ENCODE measurements at places on chromosomes 12 and 14.

DNA sequence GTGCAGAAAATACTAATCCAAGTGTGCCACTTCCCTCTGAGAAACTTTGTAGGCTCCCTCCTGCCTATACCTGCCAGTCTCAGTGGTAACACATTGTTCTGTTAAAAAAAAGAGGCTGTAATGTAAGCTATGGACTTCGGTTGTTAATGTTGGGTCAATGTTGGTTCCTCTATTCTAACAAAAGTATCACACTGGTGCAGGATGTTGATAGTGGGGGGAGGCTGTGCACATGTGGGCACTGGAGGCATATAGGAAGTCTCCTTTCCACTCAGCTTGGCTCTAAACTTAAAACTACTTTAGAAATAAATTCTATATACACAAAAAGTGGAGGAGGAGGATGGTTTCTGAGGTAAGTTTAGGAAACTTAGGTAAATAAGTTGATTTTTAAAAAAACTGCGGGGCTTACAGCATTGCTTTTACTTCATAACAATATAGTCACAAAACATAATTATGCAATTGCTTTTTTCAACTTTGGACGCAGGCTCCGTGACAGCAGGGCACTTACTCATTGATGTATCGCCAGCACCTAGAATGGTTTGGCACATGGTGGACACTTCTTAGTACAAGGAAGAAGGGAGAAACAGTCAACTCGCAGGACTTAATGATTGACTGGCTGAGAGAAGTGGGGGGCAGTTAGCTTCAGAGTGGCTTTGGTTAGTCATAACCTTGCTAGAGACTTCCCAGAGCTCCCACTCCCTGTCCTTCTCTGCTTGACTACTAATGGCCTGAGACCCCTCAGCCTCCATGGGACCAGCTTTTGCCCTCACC lies 7.9 kb upstream of the NYNRIN start:
- H3K4me3 ChIP-seq = no peak overlapping the region
- no peaks in the 10 kb centered on the region for H3K4me1 ChIP-seq
- H3K36me3 ChIP-seq = no peaks in the 10 kb centered on the region
- no peak for DNase-seq
- no peak overlapping the region for H3K27ac ChIP-seq
- no peaks in the 10 kb centered on the region for H3K27me3 ChIP-seq

DNA sequence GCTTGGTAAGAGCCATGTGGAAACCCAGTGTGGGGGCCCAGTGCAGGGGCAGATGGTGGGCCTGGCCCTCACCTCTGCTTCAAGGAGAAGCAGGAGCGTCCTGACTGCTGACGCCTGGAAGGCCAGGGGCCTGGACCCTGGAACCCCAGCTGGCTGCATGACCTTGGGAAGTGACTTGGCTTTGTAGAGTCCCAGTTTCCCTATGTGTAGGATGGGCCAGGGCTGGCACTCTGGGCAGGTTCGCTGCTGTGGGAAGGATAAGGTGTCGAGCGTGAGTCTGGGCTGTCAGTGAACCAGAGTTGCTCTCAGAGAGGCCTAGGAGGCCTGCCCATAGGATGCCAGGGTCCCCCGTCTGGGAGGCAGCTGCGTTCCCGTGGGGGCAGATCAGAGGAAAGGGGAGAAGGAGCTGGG lies 43.2 kb downstream of the TRAFD1 start:
- H3K36me3 ChIP-seq = peaks cover 2% of the 10 kb centered on the region
- no peak overlapping the region for H3K4me3 ChIP-seq
- H3K27me3 ChIP-seq = no peaks in the 10 kb centered on the region
- H3K27ac ChIP-seq = no peak overlapping the region
- no peaks in the 10 kb centered on the region for H3K4me1 ChIP-seq

GRCh38 chr14:96805956-96806355 lies 8.8 kb downstream of the VRK1 start:
- no peaks in the 10 kb centered on the region for H3K27me3 ChIP-seq
- DNase-seq = peak; percentile 60
- peak overlapping the region; percentile 22 for H3K27ac ChIP-seq
- H3K4me1 ChIP-seq = no peaks in the 10 kb centered on the region
- H3K4me3 ChIP-seq = no peak overlapping the region

DNA sequence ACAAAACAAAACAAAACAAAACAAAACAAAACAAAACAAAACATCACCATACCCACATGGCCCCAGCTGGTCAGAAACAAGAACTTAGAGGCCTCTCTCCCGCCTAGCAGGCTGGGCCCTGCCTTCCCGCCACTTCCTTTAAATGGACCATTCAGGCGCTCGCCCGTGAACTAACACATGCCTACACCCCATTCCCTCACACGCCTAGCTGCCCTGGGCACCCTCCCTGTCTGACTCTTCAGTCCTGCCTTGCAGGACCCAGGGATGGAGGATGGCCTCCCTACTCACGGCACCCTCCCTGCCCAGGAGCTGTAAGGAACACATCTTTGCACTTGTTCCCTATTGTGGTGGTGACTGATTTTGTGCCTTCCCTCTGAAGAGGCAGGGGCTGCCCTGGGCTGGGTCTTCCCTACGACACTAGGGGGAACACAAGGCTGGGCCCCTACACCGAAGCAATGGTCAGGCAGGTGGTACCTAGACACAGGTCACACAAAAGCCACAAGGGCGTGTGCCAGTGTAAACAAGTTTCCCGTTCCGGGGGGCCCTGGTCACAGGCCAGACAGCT lies 21.5 kb downstream of the P2RX2 start:
- no peaks in the 10 kb centered on the region for H3K27me3 ChIP-seq
- no peak overlapping the region for H3K4me3 ChIP-seq
- no peaks in the 10 kb centered on the region for H3K36me3 ChIP-seq
- DNase-seq = no peak
- no peak overlapping the region for H3K27ac ChIP-seq
- no peaks in the 10 kb centered on the region for H3K4me1 ChIP-seq

- H3K27ac ChIP-seq = peak overlapping the region; percentile 86
- peaks cover 47% of the 10 kb centered on the region for H3K4me1 ChIP-seq
- no peaks in the 10 kb centered on the region for H3K36me3 ChIP-seq
- no peak overlapping the region for H3K4me3 ChIP-seq
- no peak for DNase-seq
Observed at GRCh38 chr12:45231515-45232145, 15.7 kb downstream of the ANO6 start.

- H3K27ac ChIP-seq = no peak overlapping the region
- H3K4me3 ChIP-seq = no peak overlapping the region
- no peaks in the 10 kb centered on the region for H3K36me3 ChIP-seq
- no peak for DNase-seq
- H3K4me1 ChIP-seq = no peaks in the 10 kb centered on the region
- H3K27me3 ChIP-seq = no peaks in the 10 kb centered on the region
Observed at GRCh38 chr12:132071830-132072384, 72.2 kb downstream of the DDX51 start.

DNA sequence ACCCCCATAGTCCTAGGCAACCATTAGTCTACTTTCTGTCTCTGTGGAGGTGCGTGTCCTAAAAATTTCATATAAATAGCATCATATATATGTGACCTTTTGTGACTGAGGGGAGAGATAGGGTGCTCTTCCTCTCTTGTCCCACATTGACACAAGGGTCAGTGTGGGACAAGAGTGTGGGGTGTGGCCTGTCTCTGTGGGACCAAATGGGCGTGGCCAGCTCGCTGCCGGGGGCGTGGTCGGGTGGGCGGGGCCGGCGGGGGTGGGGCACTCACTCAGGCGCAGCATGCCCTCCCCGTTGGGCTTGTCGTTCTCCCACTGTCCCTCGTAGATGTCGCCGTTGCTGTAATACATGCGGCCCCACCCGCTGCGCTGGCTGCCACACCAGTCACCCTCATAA lies 15.5 kb downstream of the MORN3 start:
- H3K4me1 ChIP-seq = no peaks in the 10 kb centered on the region
- DNase-seq = no peak
- no peak overlapping the region for H3K4me3 ChIP-seq

DNA sequence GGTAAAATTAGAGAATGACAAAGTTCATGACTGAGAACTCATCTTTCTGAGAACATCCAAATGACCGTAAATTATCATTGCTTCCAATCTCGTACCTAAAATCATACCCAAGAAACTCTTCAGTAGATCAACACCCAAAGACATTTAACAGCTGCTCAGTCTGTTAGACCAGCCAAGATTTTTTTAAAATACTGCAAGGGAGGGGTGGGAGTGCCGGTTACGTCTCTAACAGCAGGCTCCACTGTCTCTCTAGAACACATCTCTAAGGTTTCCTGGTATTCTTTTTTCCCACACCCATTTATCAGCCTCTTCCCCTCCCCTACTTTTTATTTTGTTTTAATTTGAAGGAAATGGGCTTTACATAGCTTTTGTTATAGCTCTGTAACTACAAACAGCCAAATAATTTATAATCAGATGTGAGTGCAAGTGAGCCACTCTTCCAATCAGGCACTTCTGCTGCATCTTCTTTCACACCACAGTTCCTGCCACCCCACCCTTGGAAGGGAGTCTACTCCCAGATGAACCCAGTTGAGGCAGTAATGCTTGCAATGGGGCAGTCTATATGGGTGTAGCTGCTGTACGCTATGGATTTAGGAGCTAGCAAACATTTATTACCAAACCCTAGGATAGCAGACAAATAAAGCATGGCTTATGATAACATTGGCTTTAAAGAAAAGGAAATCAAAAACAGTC lies 21.9 kb downstream of the PTPRB start:
- no peak overlapping the region for H3K4me3 ChIP-seq
- H3K27ac ChIP-seq = no peak overlapping the region
- H3K4me1 ChIP-seq = no peaks in the 10 kb centered on the region
- DNase-seq = no peak
- H3K27me3 ChIP-seq = peaks cover 5% of the 10 kb centered on the region
- no peaks in the 10 kb centered on the region for H3K36me3 ChIP-seq

GRCh38 chr12:93836620-93837260 lies 159.6 kb downstream of the CRADD start:
- no peak overlapping the region for H3K4me3 ChIP-seq
- DNase-seq = no peak
- no peaks in the 10 kb centered on the region for H3K27me3 ChIP-seq
- H3K4me1 ChIP-seq = no peaks in the 10 kb centered on the region
- no peaks in the 10 kb centered on the region for H3K36me3 ChIP-seq
- H3K27ac ChIP-seq = no peak overlapping the region

DNA sequence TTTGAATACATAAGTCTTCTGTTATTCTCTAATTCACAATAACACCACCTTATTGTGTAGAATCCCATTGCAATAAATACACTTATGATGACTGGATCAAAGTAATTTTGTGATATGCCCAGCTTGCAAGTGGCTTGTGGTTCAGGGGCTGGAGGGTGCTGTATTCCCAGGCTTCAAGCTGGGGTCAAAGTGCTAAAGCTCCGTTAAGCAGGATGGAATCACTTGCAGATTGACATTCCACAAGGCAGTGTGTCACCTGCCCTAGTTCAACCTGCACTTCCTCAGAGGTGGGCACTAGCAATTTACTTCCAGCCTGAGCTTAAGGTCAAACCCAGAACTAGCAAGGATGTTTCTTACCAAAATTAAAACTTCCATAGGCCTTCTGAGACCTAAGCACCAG lies 166.6 kb downstream of the SSPN start:
- H3K4me1 ChIP-seq = no peaks in the 10 kb centered on the region
- no peak overlapping the region for H3K27ac ChIP-seq
- no peak overlapping the region for H3K4me3 ChIP-seq
- no peaks in the 10 kb centered on the region for H3K36me3 ChIP-seq
- H3K27me3 ChIP-seq = no peaks in the 10 kb centered on the region
- no peak for DNase-seq

DNA sequence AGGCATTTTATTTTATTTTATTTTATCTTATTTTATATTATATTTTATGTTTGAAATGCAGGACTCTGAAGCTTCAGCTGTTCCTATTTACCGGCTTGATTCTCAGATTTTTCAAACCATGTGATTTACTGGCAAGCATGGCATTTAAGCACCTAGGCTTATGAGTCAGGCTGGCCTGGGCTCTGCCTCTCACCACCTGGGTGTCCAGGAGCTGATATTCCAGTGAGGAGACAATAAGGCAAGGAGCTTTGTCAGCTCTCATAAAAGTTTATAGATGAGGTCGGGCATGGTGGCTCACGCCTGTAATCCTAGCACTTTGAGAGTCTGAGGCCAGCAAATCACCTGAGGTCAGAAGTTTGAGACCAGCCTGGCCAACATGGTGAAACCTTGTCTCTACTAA lies 2.1 kb downstream of the DAO start:
- no peaks in the 10 kb centered on the region for H3K36me3 ChIP-seq
- no peak for DNase-seq
- H3K4me3 ChIP-seq = no peak overlapping the region
- no peaks in the 10 kb centered on the region for H3K4me1 ChIP-seq
- no peak overlapping the region for H3K27ac ChIP-seq
- H3K27me3 ChIP-seq = no peaks in the 10 kb centered on the region

- H3K4me1 ChIP-seq = no peaks in the 10 kb centered on the region
- no peaks in the 10 kb centered on the region for H3K36me3 ChIP-seq
- no peak overlapping the region for H3K27ac ChIP-seq
- H3K27me3 ChIP-seq = no peaks in the 10 kb centered on the region
Observed at GRCh38 chr12:95465275-95465674, 8.7 kb upstream of the METAP2 start.

DNA sequence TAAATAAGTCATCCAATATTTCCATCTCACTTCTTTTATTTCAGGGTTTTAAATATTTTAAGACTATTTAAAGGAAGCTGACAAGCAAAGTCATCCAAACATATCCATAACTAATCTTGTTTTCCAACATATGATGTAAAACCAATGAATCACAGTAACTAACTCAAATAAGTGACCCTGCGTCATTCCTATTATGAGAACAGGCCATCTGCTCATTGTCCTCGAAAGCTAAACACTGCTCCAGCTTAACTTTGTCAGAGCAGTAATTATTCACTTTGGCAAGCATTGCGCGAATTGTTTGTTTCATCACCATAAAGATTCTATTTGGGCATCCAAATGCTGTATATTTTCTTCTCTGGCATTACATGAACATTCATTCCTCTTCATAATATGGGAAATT lies 99.1 kb downstream of the CAPZA3 start:
- H3K36me3 ChIP-seq = no peaks in the 10 kb centered on the region
- H3K4me1 ChIP-seq = no peaks in the 10 kb centered on the region
- no peaks in the 10 kb centered on the region for H3K27me3 ChIP-seq
- no peak for DNase-seq
- H3K27ac ChIP-seq = no peak overlapping the region

GRCh38 chr14:104445832-104446381 lies 133.7 kb upstream of the C14orf180 start:
- H3K4me3 ChIP-seq = no peak overlapping the region
- no peak for DNase-seq
- no peaks in the 10 kb centered on the region for H3K4me1 ChIP-seq
- H3K27ac ChIP-seq = no peak overlapping the region

DNA sequence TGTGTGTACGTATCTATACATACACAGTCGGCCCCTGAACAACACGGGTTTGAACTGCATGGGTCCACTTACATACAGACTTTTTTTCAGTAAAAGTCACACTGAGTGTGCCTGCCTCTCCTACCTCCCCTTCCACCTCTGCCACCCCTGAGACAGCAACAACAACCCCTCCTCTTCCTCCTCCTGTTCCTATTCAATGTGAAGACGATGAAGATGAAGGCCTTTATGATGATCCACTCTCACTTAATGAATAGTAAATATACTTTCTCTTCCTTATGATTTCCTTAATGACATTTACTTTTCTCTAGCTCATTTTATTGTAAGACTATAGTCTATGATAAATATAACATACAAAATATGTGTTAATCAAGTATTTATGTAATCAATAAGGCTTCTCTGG lies 25.5 kb downstream of the TM7SF3 start:
- DNase-seq = no peak
- H3K27me3 ChIP-seq = no peaks in the 10 kb centered on the region
- peaks cover 4% of the 10 kb centered on the region for H3K36me3 ChIP-seq
- no peak overlapping the region for H3K27ac ChIP-seq
- no peaks in the 10 kb centered on the region for H3K4me1 ChIP-seq

- no peaks in the 10 kb centered on the region for H3K36me3 ChIP-seq
- peak overlapping the region; percentile 92 for H3K27ac ChIP-seq
- no peaks in the 10 kb centered on the region for H3K27me3 ChIP-seq
- no peak for DNase-seq
- peak overlapping the region; percentile 62 for H3K4me3 ChIP-seq
Observed at GRCh38 chr14:73567951-73568885, 795 bp upstream of the ACOT2 start.

Data from transverse colon (tissue), 4 donors.